ENCODE measurements at places on chromosomes 6 and 20.

- DNase-seq = no peak
These were observed 61.5 kb downstream of the PRDM13 start for GRCh38 chr6:99668036-99668705.

DNA sequence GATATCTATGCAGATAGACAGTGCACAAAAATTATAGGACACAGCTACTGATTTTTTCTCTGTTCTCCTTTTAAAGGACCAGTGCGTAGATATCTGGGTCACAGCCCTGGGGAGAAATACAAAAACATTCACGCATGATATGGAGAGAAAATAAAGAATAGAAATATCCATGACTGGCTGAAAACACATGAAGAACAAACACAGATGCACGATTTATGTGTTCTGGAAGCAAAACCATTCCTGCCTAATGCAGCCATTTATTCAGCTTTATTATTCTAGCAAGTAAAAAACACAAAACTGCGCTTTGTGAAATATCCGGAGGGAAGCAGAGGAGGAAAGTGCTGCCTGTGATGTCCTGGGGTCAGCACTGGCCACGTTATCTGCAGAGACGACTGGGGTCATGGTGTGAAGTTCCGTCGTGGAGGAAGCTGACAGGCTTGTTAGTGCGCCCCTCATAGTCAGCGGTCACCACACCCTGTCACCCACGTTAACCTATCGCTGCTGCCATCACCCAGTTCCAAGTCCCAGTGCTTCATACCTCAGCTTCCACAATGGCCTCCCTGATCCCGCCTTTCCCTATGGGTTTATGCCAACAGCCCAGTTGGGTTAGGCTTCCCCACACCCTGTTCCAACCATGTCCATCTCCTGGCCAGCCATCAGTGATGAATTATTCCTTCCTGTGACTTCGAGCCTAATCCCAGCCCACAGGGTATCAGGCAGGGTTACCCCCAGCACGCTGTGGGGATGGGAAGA lies 86.6 kb upstream of the RPS6KA2 start:
- no peak for DNase-seq

DNA sequence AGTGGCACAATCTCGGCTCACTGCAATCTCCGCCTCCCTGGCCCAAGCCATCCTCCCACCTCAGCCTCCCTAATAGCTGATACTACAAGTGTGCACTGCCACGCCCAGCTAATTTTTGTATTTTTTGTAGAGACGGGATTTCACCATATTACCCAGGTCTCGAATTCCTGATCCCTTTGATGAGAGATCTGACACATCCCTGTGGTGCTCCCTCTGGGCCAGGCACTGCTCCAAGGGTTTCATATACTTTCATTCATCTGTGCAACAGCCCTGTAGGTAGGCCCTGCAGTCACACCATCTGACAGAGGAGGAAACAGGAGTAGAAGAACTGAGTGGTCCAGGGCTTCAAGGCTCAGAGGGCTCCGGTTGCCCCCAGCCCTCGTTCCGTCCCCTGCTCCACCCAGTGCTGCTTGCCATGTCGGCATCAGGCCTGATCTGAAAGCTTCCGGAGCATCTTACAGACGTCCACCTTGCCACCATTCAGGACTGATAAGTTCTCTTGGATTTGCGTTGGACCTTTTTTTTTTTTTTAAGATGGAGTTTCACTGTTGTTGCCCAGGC lies 3.3 kb downstream of the ZGPAT start:
- no peak for DNase-seq

- DNase-seq = no peak
These were observed 82.5 kb upstream of the AGPAT4 start for GRCh38 chr6:161356167-161356854.

- no peak for DNase-seq
These were observed 50.7 kb upstream of the FERMT1 start for GRCh38 chr20:6173481-6173880.

GRCh38 chr20:43007525-43007924 lies 182.2 kb downstream of the PTPRT start:
- DNase-seq = no peak

- no peak for DNase-seq
These were observed 396.5 kb downstream of the SMOC2 start for GRCh38 chr6:168837254-168838036.

- no peak for DNase-seq
These were observed 32.1 kb downstream of the SF3B5 start for GRCh38 chr6:144063246-144063743.

DNA sequence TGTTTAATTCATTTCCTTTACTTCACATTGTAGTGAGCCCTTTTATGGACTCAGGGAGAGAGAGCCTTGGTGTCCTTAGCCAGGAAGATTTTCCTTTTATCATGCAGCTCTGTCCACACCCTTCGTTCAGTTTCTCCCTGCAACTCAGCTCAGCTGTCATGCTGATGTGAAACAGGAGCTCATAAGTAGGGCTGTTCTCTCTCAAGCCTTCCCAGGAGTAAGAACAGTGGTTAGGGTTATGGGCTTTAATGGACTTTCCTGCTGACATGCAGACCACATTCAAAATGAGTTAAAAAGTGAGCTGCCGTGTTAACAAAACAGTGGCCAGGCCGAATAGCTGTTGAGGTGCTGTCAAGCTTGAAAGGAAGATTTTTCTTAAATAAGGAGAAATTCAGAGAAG lies 104.1 kb downstream of the BCKDHB start:
- DNase-seq = no peak

- no peak for DNase-seq
These were observed 94.3 kb downstream of the JARID2 start for GRCh38 chr6:15340105-15340601.

DNA sequence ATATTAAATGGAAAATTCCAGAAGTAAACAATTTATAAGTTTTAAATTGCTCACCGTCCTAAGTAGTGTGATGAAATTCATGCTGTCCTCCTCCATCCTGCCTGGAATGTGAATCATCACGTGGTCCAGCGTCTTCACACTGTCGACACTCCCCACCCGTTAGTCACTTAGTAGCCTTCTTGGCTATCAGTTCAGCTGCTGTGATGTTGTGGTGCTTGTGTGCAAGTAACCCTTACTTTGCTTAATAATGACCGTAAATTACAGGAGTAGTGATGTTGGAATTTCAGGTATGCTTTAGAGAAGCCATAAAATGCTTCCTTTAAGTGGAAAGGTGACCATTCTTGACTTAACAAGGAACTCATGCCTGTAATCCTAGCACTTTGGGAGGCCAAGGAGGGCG lies 25.2 kb downstream of the RIOK1 start:
- no peak for DNase-seq

- DNase-seq = no peak
These were observed 8.2 kb upstream of the CD93 start for GRCh38 chr20:23094213-23094896.

- no peak for DNase-seq
These were observed 129.5 kb upstream of the SUPT3H start for GRCh38 chr6:45507186-45507585.

DNA sequence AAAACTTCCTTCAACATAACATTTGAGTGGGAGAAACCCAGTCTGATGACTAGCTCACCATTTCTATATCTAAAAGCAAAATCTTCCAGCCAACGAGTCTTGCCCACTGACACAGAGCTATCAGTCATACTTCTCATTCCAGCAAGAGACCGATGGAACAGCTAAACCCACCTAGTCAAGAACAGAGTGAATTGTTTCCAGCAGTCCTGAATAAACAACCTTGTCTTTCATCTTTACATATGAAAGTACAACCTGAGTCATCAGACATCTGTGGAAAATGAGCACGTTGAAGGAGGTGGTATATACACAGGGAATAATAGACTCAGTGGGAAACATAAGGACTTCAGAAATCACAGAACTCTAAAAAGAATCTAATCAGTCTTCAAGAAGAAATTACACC lies 23.8 kb downstream of the NRSN1 start:
- no peak for DNase-seq

DNA sequence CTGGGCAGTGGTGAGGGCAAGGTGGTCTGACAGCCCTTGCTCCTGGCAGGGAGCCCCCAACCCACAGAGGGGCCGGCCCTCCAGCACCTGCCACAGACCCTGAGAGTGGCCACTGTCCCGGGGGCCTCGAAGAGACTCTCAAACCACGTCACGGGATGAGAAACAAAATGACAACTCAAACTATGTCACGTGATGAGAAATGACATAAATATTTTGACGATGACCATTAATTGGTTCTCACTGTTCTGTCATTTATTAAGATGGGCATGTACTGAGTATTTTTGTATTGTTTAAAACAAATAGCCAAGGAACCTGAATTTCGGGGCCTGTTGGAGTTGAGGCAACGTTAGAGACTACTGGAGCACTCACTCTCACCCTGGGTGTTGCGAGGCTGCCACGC lies 135.5 kb downstream of the WDR27 start:
- no peak for DNase-seq

DNA sequence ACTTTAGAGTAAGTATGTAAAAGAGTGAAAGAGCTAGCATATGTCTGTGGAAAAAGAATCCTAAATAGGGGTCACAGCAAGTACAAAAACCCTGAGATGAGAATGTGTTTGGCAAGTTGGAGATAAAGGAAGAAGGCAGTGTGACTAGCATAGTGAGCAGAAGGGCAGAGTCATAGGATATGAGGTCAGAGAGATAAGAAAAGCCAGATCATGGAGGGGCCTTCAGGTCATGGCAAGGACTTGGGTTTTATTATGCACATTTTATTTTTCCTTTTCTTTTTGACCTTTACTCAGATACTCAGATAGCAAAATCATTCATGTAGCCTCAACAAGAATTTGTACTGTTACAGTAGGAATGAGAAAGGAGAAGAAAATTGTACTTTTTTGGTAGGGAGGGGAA lies 138.0 kb downstream of the GJA1 start:
- no peak for DNase-seq

- DNase-seq = no peak
These were observed 354.5 kb upstream of the CITED2 start for GRCh38 chr6:139728876-139729427.

- no peak for DNase-seq
These were observed 19.8 kb downstream of the MAN1A1 start for GRCh38 chr6:119329794-119330180.

Measured in CD4-positive, CD25-positive, alpha-beta regulatory T cell (primary cell).